ENCODE measurements at places on chromosomes 12 and 14. TPM values are rescaled to one million over a fixed set of nuclear protein-coding genes. Genes with fewer than 3 reads are reported as not detected.

GRCh38 chr12:121314431-121314830, 17.9 kb upstream of the CAMKK2 start:
- no peak for DNase-seq

DNA sequence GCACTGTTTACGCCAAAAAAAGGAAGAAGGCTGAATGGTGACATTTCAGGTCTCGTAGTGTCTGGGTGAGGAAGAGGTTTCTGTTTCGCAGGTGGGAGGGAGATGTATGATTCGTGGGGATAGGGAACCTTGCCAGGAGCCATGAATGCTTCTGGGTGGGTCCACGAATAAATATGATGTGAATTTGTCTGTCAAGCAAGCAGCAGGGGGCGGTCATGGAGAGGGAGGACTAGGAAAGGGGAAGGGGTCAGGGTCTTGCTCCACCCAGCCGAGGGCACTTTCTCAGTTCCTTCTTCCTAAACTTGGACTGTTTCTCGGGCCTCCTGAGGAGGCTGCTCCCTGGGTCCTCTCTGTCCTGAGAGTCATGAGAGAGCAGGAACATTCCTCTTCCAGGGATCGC, 72.5 kb downstream of the LGMN start:
- DNase-seq = no peak

DNA sequence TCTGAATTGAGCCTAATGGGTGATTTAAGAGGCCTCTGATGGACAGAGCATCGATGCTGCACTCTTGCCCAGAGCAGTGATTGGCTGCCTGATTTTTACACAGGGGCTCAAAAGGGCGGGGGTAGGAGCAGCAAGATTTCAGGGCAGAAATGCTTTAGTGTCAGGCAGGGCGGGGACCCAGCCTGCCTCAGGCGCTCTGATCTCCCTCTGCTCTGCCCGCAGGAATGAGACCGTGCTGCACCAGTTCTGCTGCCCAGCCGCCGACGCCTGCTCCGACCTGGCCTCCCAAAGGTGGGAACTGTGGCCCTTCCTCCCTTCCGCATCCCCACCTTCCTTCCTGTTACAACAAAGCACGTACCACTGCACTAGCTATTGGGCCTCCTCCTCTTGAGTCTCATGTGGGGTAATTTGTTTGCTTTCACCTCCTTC, 32.4 kb downstream of the IQSEC3 start:
- DNase-seq = no peak

DNA sequence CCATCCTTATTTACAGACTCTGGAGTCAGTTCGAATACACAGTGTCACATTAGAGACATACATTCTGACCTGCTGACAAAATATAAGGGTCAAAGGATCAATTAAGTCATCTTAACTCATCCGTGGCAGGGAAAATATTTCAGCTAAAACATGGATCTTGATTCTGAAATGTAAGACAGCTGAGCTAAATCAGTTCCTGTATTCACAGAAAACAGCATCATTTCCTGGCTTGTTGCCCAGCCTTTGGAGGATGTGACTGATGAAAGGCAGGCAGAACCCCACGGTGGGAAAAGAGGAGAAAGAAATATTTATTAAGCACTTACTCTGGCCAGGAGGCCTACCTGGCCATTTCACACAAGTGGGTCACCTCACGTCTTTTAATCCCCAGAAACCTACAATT, 101.9 kb downstream of the GAS2L3 start:
- peak; percentile 59 for DNase-seq

DNA sequence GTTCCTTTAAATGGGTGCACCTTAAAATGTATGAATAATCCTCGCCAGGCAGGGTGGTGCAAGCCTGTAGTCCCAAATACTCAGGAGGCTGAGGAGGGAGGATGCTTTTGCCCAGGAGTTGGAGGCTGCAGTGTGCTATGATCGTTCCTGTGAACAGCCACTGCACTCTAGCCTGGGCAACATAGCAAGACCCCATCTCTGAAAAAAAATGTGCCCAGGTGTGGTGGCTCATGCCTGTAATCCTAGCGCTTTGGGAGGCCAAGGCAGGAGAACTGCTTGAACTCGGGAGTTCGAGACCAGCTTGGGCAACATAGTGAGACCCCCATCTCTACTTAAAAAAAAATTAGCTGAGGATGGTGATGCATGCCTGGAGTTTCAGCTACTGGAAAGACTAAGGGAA, 39.6 kb downstream of the ACACB start:
- no peak for DNase-seq

GRCh38 chr14:68709007-68709406, 83.9 kb downstream of the ZFP36L1 start:
- no peak for DNase-seq

DNA sequence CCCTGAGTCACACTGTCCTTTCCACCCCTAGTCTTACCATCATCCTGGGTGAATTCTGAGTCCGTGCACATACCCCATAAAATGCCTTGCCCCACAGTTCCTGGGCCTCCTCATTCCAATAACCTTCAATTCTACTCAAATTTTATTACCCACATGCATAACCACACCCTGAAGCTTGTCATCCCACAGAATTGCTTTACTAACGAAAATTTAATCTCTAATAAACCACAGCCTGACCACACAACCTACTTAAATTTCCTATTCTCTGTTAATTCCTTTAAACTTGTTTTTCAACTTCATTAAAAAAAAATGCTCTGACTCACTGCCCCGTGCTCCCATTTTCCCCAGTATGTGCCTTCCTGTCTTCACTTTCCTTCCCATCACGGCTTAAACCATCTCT, 205.9 kb downstream of the PHLDA1 start:
- DNase-seq = peak; percentile 95

DNA sequence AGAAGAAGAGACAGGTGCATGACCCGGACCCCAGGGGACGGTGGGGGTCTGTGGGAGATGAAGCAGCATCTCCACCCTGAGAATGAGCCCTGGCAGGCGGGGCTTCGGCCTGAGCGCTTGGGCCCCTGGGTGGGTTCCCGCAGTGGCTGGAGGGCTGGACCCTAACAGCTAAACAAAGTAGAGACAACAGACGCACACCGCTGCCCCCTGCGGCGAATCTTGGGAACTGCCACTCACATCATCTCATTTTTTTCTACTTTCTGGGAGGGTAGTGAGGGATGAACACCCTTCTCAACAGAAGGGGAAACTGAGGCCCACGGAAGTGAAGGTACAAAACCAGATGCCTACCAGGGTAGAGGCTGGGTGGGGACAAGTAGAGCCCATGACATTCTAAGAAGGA, 104.7 kb downstream of the RFLNA start:
- DNase-seq = no peak

GRCh38 chr12:106739318-106739717, 35.2 kb upstream of the RIC8B start:
- DNase-seq = peak; percentile 30

DNA sequence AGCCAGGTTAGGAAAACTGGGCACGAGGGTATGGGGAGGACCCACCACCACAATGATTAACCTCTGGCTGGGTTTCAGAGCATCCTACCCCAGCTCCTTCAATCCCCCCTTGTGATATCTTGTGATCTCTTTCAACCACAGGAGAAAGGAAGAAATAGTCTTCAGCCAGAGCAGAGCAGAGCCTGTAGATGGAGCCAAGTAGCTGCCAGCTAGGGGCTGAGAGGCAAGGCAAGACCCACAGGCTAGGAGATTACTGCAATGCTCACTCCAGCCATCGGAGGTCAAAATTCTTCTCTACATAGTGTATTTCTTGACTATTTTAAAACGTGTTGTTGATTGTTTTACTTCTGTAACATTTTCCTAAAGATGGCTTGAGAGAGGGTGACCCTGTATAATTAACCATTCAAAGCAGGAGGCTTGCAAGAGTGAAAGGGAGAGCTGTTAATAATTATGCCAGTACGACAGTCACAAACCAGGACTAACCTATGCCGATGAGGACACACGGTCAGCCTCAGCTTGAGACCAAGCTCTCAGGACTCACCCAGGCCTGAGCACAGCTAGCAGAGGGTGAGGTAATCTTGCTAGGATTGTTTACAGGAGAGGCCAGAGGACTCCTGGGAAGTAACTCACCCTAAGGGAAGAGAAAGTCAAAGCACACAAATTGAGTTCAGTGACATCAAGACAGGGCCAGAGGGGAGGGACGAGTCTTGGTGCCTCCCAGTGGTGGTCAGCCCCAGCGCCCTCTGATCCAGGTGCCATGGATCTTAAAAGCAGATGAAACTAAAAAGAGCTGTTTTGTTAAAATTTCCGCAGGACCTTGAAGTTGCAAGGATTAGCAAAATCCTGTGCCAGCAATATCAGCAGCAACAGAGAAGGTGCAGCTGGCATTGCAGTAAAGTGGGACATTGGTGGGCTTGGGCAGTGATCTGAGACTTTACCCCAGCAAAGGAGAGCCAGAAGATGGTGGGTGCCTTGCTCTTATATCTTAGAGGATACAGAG, 29.8 kb upstream of the CDKN3 start:
- DNase-seq = peak; percentile 33

GRCh38 chr12:78799649-78800048, 64.9 kb upstream of the SYT1 start:
- no peak for DNase-seq

DNA sequence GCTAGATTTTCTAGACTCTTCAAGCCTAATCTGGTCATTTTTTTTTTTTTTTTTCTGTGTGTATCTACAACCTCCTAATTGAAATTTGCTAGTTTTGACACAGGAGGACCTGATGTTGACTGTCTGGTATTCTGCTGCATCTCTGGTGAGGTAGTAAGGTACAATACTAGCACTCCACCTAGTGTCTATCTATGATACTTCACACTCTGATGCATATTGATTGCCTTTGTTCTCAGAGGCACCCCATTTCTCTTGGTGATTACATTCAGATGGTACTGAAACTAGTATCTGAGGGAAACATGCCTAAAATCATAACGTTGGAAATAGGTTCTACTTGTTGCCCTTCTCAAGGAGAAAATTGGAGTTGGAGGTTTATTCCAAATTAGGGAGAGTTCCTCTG, 930.5 kb upstream of the NOVA1 start:
- peak; percentile 30 for DNase-seq

DNA sequence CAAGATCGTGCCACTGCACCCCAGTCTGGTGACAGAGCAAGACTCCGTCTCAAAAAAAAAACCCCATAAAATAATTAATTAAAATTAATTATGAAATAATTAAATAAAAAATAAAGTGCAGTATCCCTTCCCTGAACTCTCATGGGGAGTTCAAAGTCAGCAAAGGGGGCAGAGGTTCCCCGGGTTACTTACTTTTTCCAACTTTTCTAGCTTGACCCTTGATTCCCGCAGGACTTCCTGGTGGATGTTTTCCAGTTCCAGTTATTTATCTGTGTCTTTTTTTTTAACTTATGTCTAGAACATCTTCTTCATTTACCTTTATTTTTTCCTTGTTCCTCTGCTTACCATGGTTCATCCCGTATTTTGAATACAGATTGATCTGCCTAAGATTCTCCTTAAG, 197.4 kb downstream of the EPS8 start:
- no peak for DNase-seq

- peak; percentile 12 for DNase-seq
Measured at GRCh38 chr14:37546621-37547447, 48.2 kb downstream of the FOXA1 start.

DNA sequence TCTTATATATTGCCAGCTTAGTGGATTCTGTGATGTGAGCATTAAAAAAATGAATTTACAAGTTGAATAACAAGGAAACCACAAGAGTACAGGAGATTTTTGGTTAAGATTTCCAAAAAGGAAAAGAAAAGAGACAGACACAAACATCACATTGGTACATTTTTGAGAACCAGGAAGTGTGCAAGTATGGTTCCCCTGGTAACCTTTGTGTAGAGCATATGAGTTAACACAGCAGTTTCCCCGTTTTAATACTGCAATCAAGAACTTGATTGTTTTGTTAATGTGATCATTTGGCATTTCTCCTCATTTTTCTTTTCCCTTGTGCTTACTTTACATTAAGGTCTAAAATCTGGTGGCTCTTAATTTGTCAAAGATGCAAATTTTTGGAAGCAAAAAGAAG, 490.4 kb upstream of the ATP2B1 start:
- peak; percentile 18 for DNase-seq

DNA sequence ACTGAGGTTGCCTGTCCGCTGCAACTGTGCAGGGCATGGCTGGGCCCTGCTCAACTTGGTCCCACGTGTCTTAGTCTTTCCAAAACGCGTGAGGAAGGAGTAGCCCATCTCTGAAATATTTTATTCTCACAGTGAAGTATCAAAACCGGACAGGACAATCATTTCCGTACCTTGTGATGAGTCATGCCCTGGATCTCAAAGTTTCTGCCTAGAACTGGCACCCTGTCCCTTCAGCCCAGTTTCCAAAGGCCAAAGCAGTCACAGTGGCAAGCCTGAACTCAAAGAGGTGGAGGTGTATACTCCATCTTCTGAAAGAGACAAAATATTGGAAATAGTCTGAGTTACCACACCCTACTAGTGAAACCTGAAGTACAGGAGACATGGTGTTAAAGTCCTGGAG, 28.5 kb upstream of the SRGAP1 start:
- DNase-seq = no peak

- DNase-seq = no peak
Measured at GRCh38 chr14:61621444-61621843, 73.9 kb upstream of the HIF1A start.

DNA sequence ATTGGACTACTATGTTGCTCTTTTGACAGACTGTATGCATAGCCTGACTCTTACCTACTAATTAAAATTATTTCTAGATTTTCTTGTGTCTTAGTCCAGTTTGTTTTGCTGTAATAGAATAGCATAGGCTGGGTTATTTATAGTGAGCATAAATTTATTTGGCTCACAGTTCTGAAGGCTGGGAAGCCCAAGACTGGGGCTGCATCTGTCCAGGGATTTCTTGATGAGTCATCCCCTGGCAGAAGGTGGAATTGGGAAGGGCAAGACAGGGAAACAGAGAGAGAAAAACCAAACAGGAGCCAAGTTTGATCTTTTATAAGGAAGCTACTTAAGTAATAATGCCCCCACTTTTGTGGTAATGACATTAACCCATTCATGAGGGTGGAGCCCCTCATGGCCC, 759.2 kb upstream of the LRFN5 start:
- no peak for DNase-seq

GRCh38 chr12:33427071-33427470, 12.5 kb downstream of the SYT10 start:
- peak; percentile 33 for DNase-seq

GRCh38 chr14:102694530-102695166, 82.6 kb upstream of the TRAF3 start:
- peak; percentile 67 for DNase-seq

KRR1 gene
- total RNA-seq = 23.2 TPM

GPRC5A gene
- 16.1 TPM for total RNA-seq

LRP1 gene
- total RNA-seq = 44.2 TPM

FAM90A1 gene
- not detected for total RNA-seq

MYH6 gene
- not detected for total RNA-seq

CACNA1C gene
- total RNA-seq = not detected

SERPINA3 gene
- 0.79 TPM for total RNA-seq

FAM181A gene
- not detected for total RNA-seq

IRAK3 gene
- 1.6 TPM for total RNA-seq

ZNF384 gene
- total RNA-seq = 5.3 TPM

SIX4 gene
- 5.8 TPM for total RNA-seq

ARHGEF25 gene
- total RNA-seq = 0.26 TPM

ISCA2 gene
- total RNA-seq = 8.6 TPM

All from bronchial epithelial cell (primary cell).